T-helper 9 cell (primary cell): ENCODE measurements at places on chromosomes 16 and 17.

- no peak for DNase-seq
Observed at GRCh38 chr17:33438139-33438538, 145.0 kb upstream of the ASIC2 start.

DNA sequence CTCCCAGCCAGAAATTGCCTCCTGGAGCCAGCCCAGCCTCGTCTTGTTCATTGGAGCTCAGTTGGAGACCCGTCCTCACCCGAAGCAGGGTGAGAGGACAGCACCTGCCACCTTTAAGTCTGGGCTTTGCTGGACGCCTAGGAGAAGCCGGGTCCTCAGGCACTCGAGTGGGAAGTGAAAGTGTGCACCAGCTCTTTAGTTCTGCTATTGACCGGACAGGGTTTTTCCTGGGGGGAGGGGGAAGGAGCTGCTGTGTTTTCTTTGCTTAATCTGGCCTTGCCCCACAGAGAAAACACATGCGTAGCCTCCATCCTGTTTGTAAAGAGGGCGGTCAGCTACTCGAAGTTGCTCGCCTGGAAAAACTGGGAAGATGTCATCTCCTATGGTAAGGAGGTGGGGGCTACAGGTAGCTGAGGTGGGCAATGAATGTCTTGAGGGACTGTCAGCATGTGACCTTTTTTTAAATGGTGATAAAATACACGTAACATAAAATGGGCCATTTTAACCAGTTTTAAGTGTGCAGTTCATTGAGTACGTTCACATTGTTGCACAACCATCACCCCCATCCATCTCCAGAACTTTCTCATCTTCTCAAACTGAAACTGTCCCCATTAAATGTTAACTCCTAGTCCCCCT lies 34.4 kb downstream of the CMIP start:
- DNase-seq: no peak

DNA sequence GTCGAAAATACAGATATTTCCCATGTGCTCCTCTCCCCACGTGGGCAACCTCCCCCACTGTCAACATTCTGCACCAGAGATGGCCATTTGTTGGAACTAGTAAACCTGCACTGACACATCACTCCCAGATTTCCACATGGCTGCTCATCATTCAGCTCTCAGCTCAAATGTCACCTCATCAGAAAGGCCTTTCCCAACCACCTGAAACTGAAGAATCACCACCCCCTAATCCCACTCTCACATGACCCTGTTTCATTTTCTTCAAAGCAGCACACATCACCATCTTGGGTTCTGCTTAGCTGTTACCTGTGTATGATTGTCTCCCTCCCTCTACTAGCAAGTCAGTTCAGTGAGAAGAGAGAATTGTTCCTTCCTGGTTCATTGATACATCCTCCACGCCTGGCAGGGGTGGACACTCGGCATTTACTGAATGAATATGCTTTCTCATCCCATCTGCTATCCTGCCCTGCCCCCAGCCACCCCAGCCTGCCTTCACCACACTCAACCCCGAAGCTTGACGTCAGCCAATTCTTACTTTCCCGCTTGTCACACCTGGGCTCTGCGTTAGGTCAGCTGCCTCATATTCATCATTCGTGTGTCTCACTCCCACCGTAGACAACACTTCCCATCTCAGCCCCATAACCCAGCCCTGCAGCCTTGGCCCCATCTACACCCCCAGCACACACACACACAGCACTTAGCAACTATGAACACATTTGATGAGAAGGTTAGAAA lies 1.5 kb downstream of the C17orf114 start:
- no peak for DNase-seq

DNA sequence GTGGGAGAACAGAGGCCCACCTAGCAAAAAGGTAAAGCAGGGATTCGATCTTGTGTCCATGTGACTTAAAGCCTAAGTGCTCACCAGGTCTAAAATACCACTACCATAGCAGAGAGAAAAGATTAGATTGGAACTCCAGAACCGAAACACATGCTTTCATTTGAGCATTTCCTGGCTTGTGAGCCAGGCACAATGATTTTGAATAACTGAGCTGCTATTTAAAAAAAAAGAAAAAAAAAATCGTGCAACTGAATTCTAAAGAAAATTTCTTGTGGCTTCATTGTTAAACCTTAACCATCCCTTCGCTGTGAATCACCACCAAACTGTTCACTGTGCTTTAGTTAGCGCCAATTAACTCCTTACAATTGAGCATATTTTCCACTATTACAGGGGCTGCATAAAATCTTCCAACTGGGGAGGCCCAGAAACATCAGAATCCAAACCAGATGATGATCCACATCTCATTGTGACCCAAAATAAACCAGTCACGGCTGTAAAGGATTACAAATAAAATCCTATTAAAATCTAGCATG lies 366.4 kb upstream of the ERCC4 start:
- DNase-seq: no peak

DNA sequence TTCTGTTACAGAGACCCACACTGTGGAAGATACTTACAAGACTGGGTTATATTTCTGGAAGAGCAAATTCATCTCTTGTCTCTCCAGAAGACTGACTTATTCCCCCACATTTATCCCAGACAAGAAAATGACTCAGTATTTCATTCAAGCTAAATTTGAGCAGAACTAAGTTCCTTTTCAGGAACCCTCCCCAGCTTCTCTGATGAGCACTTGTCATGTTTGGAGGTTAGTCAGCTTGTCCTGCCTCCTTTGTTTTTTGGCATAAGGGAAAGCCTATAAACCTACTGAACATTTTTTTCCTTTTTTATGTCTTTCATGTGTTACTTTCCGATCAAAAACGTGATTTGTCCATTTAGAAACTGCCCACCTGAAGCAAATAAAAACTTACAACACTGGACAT lies 198.0 kb downstream of the C16orf95 start:
- no peak for DNase-seq
